ENCODE measurements at places on chromosomes 7 and 10.

DNA sequence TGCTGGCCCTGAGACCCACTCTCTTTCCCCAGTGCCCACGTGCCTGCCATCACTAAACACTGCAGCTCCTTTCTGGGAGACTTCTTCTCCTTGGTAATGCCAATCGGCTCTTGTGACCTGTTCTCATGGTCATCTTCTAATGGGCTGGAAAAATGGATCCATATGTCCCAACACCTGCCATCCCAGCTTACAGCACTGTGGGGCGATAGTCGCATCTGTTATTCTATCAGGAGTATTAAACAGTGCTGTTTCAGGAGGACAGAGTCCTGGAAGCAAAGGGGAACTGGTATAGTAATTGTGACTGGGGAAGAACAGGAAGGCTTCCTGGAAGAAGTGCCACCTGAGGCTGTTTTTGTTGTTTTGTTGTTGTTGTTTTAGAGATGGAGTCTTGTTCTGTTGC lies 411.2 kb downstream of the GLRX3 start:
- no peak for DNase-seq

- DNase-seq: no peak
These were observed 86.9 kb downstream of the ZNRF2 start for GRCh38 chr7:30371321-30371720.

DNA sequence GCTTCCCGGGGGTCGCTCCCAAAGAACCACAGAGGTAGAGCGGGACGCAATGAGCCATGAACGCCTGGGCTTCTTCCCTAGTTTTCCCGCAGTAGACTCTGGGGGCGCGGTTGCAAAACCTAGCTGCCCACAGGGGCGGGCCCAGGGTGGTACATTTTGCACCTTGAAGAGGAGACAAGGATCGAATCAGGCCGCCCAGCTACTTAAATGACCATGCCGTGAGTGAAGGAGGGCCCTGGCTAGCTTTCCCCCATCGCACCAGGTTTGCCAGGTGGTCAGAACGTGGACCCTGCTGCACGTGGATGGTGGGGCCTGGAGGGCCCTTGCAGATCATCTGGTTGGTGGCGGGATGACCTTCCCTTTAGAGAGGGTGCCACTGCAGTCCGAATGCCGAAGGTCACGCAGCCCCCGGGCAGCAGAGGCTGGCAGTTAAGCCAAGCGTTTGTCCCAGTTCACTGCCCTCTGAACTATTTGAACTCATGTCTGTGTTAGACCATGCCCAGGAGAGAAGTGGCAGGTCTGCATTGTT lies 604 bp upstream of the SHTN1 start:
- DNase-seq: no peak

GRCh38 chr10:49353026-49353894 lies 42.6 kb downstream of the DRGX start:
- no peak for DNase-seq

- DNase-seq: no peak
These were observed 57.1 kb upstream of the FAM20C start for GRCh38 chr7:135257-135653.

DNA sequence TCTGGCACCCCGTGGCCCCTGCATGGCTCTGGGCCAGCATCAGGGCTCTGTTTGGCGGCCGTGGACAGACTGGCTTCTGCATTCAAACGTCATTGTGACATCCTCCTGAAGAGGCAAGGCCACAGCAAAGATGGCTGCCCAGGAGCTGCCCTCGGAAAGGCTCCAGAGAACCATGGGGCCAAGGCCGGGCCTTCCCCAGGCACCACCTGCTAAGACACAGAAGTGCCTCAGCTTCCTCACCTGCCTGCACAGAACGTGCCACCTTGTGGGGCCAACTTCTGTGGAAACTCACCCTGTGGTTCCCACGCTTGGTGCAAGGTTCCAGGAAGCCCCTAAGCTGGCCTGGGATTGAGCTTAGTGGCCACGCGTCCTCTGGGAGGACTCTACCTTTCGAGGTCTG lies 396.9 kb downstream of the PTPRN2 start:
- no peak for DNase-seq

- no peak for DNase-seq
These were observed 232.3 kb downstream of the ELFN1 start for GRCh38 chr7:1902231-1902855.

GRCh38 chr7:135713836-135714470 lies 14.0 kb downstream of the SLC13A4 start:
- no peak for DNase-seq

GRCh38 chr10:71225291-71226058 lies 13.1 kb downstream of the UNC5B start:
- no peak for DNase-seq

DNA sequence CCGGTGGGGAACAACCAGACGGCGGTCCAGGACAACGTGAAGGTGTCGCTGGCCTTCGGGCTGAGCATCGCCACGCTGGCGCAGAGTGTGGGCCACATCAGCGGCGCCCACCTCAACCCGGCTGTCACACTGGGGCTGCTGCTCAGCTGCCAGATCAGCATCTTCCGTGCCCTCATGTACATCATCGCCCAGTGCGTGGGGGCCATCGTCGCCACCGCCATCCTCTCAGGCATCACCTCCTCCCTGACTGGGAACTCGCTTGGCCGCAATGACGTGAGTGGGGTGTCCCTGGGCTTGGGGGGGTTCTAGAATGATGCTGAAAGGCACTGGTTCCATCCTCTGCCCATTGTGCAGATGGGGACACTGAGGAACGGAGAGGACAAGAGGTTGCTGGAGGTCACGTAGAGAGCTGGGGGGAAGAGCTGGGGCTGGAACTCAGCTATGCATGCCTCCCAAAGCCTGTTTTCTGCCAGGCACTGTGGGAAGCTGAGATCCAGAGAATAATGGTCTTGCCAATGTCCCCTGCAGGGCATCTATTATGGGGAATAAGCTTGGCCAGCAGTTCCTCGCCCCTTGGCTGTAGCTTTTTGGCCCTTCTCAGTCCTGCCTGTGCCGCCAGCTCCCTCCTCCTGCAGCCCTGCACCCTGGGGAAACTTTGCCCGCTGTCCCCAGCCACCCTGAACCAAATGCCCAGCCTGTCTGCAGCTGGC lies 523 bp downstream of the AQP1 start:
- DNase-seq: no peak

- DNase-seq: no peak
These were observed 171.2 kb downstream of the GFRA1 start for GRCh38 chr10:116101616-116102315.

GRCh38 chr7:38369816-38370493 lies 96.5 kb upstream of the TARP start:
- peak; percentile 42 for DNase-seq

DNA sequence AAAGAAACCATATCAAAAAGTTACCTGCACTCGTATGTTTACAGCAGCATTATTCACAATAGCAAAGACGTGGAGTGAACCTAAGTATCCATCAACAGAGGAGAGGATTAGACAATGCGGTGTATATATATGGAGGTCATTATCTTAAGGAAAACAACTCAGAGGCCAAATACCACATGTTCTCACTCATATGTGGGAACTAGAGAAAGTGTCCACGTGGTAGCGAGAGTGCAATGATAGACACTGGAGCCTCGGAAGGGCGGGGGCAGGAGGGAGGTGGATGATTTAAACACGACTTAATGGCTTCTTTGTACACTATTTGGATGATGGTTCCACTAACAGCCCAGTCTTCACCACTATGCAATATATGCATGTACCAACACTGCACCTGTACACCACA lies 40.1 kb upstream of the RNF32 start:
- DNase-seq: no peak

DNA sequence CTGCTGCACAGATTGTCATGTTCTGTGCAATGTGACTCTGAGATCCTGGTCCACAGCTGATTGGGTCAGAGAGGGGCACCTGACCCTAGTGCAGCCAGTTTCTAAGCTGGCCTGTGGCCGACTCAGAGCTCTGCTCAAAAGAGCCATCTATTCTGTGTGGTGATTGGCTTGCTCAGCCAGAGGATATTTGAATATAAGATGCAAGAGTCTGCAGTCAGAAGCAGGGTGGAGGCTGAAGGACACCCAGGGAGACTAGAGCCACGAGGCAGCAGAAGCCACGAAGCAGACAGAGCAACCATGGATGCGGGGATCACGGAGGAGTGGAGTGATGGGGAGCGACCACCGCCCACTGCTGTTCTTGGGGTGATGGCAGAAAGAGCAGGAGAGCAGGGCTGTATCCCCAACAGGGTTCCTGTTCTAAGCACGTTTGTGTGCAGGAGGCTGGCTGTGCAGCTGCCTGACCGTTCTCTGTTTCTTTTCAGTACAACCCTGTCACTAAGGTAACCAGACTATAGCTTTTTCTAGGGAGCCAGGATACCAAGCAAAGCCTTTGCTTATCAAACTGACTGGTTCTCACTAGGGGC lies 19.5 kb upstream of the RHEB start:
- DNase-seq: no peak

DNA sequence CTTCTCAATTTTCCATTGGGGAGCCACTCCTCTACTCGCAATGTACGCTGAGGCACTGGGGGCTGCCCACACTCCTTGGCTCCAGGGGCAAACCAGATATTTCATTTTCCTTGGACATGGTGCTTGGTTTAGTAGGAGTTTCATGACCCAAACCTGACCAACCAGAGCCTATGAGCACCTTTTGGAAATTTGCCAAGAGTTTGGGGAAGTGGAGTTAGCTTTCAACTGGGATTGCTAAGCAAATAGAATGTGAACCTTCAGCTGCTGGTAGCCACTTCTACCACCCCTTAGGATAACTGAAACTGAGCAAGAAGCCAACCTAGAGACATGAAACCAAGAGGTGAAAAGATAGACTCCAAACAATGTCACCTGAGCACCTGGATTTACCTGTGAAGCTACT lies 74.9 kb upstream of the COL13A1 start:
- no peak for DNase-seq

- no peak for DNase-seq
These were observed 43.2 kb downstream of the HDAC9 start for GRCh38 chr7:18538554-18539250.

DNA sequence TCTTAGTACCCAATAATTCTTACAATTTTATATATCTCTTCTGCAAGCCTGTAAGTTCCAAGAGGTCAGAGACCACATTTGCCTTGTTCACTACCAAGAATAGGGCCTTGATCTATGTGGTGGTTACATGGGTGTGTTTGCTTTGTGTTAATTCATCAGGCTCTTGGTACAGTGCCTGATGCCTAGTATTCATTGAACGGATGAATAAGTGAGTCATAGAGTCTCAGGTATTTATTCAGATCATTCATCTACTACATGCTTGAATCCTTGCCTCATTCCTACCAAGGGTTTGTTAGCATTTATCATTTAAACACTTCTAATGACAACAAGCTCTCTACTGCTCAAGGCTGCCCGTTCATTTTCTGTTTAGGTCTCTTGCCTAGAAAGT lies 11.3 kb upstream of the SGPL1 start:
- no peak for DNase-seq

DNA sequence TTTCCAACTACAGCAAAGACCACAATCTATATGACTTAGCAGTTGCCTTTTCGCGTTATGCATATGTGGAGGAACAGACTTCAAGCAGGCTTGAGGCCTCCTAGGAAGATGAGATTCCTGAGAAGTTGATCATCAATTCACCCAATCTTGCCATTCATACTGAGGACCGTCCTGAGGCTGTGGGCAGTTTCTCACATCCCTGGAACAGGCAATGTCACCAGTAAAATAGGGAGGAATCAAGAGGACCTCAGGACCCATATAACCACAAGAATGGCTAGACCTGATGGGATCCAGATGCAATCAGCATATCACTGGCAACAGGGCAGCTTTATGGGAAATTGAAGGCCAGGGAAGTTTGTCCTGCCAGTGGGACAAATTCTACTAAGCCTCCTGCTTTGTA lies 17.3 kb downstream of the KDM7A start:
- DNase-seq: no peak

DNA sequence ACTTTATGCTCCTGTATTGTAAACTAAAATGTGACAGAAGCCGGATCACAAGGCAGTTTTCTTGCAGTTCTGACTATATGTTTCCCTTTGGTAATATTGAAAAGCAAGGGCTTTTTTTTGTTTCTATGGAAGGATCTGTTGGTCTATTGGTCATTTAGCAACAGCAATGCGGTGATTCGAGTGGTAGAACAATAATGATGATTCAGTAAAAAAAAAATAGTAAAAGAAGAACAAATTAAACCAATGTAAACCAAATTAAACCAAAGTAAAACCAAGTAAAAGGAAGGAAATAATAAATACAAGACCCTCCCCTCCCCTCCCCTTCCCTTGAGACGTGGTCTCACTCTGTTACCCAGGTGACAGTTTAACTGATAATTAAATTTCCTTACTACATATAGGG lies 17.8 kb upstream of the CCNY start:
- DNase-seq: no peak

- DNase-seq: no peak
These were observed 48.6 kb upstream of the TES start for GRCh38 chr7:116161728-116162127.

DNA sequence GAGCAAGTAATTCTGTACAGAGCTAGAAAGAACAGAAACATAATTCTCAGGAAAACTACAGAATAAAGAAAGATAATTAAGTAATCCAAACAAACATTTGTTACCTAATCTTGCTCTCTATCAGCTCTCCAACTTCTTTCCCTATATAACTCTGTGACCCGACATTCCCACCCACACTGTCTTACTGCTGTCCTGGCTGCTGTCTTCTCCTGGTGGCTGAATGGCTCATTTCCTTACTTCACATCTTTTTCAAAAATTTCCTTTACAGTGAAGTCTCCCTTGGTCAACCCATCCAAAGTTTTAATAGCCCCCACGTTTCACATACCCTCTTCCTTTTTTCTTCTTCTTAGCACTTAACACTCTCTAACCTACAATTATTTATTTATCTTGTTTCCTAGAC lies 64.0 kb downstream of the HYCC1 start:
- no peak for DNase-seq

GRCh38 chr7:48118041-48118440 lies 29.0 kb downstream of the UPP1 start:
- no peak for DNase-seq

DNA sequence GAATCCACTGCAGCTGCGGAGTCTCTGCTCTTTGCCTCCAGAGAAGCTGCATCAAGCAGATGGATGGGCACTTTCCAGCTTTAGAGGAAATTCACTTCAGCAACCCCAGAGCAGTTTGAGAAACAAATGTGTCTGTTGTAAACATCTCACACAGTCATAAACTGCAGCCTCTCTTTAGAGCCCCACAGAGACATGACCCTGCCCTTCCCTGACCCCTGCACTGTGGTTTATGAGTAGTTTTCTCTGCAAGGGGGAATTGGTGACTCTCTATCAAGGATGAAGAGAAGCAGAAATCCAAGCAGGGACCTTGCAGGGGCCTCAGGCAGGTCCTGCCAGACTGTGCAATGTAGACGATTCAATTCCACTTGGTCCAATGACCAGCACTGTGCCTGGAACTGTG lies 160.2 kb downstream of the SH2D4B start:
- no peak for DNase-seq

GRCh38 chr7:78406531-78406930 lies 608.0 kb downstream of the PHTF2 start:
- DNase-seq: no peak

- DNase-seq: no peak
These were observed 21.9 kb downstream of the UBE2D1 start for GRCh38 chr10:58356756-58357155.

DNA sequence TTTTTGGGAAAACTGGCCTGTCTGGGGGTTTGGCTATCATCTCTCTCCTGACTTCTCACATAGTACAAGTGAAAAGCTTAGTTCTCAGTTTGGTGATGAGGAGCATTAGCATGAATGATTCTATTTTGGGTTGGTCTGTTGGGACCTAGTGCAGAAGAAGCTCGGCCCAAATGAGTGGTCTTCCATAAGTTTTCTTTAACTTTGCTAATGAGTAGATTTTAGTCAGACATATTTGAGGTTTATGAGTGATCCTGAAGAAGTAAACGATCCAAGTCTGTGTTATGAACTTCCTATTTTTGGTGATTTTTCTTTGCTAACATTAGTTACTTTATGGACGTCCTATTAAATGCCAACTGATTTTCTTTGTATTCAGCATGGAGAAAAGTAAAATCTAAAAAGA lies 51.7 kb upstream of the CALD1 start:
- no peak for DNase-seq

Data from T-cell (primary cell).